ENCODE measurements at places on chromosomes 5 and 9.

GRCh38 chr5:80207832-80208231 lies 48.0 kb downstream of the SERINC5 start:
- no peak for DNase-seq

- no peak for DNase-seq
These were observed 189.1 kb upstream of the PTGER4 start for GRCh38 chr5:40490464-40491111.

DNA sequence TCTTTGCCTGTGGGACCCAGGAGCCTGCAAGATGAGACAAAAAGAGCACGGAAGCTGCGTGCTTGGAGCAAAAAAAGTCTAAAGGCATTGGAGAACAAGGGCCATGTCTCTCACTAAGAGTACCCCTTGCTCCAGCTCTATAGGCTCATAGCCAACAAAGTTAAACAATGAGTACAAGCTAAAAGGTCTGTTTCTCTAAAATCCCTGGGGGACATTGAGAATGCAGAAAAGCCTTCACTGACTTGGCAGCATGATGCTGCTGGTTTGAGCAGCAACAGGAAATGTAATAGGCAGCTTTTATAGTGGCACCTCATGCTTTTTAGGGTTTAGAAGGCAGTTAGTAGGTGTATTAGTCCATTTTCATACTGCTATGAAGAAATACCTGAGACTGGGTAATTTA lies 287.5 kb downstream of the SMARCA2 start:
- peak; percentile 62 for DNase-seq

- peak; percentile 20 for DNase-seq
These were observed 12.5 kb downstream of the COMMD10 start for GRCh38 chr5:116097301-116097700.

GRCh38 chr9:98964201-98964600 lies 20.5 kb downstream of the COL15A1 start:
- DNase-seq = no peak
